ENCODE measurements at places on chromosomes 11 and 22. TPM values are rescaled to one million over a fixed set of nuclear protein-coding genes. Genes with fewer than 3 reads are reported as not detected.

- no peak for DNase-seq
Observed at GRCh38 chr11:67301313-67301921, 1.9 kb upstream of the SSH3 start.

- no peak for DNase-seq
Observed at GRCh38 chr11:100593291-100593690, 93.8 kb upstream of the ARHGAP42 start.

- DNase-seq, result no peak
Observed at GRCh38 chr22:24952837-24953383, 394 bp downstream of the KIAA1671 start.

Gene LRRC55
- not detected for total RNA-seq

DNA sequence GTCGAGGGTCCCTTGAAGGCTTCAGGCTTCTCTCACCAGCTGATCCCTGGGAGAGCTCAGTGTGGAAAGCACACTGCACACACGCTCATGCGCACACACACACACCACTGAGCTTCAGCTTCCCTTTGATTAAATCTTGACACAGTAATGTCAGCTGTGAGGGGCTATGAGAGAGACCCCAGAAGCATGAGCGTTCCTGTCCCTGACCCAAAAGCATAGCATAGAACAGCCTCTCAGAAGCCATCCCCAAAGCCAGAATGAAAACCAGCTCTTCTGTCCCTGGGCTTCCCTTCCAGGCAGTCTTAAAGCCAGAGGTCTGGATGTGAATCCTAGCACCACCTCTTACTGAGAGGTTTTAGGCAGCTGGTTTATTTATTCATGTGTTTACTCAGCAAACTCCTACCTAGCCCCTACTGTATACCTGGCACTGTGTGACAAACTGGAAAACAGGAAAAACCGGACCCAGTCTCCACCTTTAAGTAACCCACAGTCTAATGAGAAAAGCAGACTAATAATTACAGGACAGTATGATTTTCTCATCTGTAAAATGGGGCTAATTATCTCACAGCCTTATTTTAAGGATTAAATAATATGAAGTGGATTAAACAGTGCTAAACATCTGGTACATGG lies 15.9 kb downstream of the GALNT18 start:
- no peak for DNase-seq

Gene SYTL2
- 11.2 TPM for total RNA-seq

Gene EXT2
- total RNA-seq, result 20.0 TPM

DNA sequence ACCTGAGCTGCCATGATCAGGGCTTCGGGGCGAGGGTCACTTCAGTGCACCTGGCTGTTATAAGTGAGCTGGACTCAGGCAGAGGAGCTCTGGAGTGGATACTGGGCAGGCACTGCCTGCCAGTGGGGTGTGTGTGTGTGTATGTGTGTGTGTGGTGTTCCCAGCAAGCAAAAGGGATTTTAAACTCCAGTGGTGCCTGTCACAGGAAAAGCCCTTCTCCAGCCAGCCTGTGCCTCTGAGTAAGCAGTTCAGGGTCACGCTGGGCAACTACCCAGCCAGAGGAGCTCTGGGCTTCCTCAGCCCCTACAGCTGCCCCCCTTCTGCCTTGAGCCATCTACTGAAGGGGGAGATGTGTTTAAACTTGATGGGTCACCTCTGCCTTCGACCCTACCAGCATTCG lies 109.0 kb downstream of the OSBP2 start:
- no peak for DNase-seq

Gene KBTBD4
- 15.4 TPM for total RNA-seq

DNA sequence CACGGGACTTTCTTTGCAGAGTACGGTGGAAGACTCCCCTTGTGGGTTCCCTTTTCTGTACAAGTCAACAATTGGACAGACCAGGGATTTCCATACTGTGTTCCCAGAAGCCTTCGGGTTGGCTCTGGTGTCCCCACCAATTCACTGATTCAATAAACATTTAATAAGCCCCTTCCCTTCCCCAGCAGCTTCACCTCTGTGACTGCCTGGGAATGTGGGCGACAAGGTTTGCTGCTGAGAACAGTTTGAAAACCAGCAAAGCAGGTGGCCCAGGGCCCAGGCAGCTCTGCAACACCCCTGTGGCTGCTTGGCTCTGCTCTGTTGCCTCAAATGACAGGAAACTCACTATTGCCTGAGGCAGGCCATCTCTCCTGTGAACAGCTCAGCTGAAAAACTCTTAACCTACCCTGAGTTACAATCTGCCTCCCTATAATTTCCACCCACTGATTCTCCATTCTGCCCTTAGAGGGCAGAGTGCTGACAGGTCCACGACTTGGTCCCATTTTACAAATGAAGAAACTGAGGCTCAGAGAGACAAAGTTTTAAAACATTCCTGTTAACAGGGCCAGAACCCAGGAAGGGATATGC lies 10.4 kb downstream of the ADORA2A start:
- peak; percentile 53 for DNase-seq

DNA sequence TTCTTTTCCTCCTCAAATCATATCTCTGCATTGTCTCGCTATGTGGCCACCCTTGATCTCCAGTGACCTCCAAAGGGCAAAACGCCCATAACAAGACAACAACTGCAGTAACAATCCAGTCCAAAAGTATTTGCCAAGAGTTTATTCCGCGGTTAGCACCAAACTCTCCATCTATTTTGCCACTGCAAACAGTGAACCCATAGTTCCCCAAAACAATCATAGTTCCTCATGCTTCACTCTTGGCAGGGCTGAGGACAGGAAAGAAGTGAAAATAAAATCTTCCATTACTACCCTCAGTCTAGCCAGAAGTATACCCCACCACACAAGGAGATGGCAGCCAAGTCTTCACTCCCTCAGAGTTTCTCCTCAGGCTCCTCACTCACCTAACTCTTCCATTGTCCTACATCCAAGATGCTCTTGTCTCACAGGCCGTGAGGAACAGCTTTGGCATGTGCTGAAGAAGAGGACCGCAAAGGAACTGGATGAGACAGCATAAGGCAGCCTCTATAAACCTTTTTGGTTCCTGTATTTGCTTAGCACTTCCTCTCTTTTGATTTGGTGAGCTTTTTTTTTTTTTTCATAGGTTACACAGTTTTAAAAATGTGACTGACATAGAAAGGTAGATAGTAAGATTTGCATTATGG lies at the start of gene LPXN:
Gene LPXN, minus strand, starts transcription at position 480 of the 644 bp plus-strand sequence. Its CDS starts 84 bp downstream, at position 396.
- peak; percentile 55 for DNase-seq

Gene SCGB1D2
- total RNA-seq, result not detected

DNA sequence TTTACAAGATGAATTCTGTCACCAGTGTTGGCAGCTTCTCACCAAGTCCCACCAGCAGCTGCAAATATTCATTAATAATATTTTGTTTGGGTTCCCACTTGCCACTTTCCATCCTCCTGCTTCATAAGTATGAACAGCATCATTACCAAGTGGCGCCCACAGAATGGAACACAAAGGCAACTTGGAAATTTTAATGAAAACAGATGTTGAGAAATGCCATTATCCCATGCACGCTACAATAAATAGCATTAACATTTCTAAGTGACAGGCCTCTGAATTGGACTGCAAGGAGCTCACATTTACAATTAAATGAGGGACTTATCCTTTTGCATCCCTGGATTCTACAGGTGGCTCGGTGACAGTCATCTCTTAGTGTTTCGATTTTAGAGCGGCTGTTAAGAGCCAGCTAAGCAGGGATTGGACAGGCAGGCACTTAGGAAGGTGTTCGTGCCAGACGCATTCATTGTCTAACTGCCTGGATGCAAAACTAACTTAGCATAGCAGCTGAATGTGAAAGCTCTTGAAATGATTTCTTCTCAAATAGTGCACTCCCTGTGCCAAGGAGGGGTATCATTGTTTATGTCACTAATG lies 170.3 kb downstream of the KIRREL3 start:
- DNase-seq, result no peak

DNA sequence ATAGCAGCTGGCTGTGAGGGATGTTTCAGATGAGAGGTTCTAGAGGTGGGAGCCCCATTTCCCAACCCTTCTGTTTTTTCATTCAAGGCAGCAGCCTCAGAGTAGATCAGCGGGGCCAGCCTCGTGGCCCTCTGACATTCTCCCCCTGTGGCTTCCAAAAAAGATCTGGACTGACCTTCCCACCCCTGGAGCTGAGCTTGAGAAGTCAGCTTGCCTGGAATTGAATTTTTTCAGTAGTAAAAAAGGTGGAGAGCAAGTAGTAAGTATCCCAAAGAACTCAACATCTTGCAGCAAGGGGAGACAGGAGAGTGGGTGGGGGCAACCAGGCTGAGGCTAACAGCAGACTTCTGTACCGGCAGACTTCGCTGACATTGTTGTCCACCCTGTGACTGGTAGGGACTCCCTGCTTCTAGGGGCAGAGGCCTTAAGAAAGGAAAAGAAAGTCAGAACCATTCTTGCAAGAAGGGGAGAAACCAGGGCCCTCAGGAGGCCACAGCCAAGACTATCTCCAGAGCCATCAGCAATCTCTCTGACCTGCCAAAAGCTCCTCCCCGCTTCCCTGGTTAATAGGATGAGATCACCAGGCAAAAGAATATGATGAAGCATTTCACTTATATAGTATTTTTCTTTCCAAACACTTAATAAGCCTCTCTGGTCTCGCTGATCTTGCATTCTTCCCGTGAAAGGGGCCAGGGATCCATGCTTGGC lies 2.0 kb upstream of the GRIK4 start:
- DNase-seq, result no peak

DNA sequence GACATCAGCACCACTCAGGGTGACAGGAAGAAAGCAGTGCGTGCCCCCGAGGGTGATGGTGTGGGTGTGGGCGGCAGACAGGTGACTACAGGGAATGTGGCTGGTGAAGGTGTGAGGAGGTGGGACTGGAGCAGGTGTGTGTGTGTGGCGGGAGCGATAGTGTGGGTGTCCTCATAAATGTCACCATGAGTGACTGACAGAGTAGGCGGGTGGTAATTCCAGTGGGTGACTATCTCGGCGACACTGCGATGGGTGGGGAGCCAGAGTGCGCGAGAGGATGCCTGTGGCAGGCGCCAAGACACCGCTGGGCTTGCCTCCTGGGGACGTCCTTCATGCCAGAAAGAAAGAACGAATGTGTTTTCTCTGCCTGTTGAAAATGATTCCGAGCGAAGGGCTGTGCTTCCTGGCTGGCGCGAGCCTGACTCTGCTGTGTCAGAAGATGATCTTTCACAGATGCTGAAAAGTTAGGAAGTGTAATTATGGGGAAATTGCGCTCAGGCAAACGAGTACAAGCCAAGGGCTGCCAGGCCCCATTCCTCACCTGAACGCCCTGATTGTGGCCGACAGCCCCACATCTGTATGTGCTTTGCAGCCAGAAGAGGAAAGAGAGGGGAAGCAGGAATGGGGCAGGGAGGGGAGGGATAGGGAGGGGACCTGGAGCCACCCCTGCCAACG lies 98.8 kb upstream of the CD82 start:
- no peak for DNase-seq

DNA sequence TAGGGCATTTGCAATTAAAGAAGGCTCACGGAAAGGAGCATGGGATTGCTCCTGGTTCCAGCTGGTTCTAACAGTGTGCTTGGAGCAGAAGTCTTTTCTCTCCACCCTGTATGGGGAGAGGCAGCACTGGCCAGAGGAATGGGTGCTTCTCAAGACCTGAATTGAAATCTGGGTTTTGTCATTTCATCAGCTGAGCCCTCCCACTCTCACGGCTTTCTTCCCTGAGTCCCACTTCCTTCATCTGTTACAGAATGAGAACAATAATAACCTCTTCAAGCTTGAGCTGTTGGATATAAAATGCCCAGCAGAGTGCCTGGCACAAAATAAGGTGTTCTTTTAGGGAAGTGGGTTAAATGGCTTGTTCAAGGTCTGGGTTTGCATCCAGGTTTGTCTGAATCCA lies 17.2 kb downstream of the CNTF start:
- DNase-seq, result no peak

DNA sequence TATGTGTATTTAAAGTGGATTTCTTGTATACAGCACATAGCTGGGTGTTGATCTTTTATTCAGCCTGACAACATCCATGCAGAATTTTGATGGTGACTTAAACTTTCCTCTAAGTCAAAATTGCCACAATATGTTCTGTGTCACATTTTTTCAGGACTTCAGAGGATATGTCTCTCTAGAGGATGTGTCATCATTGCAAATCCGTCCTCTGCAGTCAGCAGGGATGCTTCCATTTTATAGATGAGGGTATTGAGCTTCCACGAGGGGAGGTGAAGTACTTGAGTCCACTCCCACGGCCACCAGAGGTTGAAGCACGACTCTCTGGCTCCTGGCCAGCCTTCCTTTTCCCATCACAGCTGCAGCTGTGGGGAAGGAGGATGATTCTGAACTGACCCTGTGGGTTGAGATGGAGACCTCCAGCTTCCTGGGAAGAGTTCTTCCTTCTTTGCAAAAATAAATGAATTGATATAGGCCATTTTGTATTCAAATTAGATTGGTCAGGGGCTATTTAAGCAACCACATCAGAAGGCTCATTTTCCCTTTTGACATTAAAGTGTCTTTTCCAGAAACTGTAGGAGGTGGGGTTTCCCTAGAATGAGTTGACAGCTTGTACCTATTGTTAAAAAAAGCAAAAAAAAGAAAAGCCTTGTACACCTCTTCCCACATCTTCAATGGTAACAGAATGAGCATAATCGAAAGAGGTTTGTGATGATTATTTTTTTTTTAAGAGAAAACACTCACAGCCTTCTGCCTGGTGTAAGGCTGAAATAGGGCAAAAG lies 55.2 kb upstream of the MYEOV start:
- DNase-seq, result peak; percentile 43

DNA sequence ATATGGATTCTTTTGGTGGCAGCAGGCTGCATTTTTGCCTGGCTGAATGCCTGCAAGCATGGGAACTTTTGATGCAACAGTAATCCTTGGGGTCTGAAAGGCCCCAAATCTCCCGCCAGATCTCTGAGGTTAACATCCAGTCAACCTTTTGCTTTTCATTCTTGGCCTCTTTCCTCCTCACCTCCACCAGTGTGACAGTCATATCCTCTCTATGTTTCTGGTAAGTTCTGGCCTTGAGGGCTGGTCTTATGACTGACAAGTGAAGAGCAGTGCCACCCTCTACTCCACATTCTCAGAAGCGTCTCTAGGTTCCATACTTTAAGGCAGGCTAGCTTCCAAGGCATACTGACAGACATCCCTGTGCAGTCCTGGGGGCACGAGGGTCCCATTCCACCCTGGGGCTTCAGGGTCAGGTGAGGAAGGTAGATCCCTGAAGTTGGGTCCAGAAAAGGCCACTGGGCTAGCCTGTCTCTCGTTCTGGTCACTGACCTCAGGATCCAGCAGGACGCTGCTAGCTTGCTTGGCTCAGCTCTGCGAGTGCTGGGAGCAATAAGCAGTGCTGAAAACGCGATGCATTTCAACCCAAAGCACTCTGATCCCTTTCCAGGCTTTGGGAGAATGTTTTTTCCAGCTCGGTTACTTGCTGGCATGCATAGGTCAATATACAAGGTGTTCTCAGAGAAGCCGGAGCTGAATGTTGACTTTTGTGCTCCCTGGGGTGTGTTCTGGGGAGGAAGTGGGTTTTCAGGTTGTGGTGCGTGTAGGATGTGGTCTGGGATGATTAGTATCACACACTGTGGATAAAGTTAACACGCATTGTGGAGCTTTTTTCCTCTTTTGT lies 75.2 kb downstream of the PTPRJ start:
- DNase-seq, result peak; percentile 84

GRCh38 chr11:706439-706956 lies 467 bp downstream of the EPS8L2 start:
- DNase-seq, result no peak

- DNase-seq, result peak; percentile 51
Observed at GRCh38 chr11:119056421-119056999, 495 bp downstream of the HYOU1 start.

- DNase-seq, result no peak
Observed at GRCh38 chr11:73011126-73011817, 130.8 kb downstream of the FCHSD2 start.

Data from activated CD8-positive, alpha-beta T cell treated with anti-CD3 and anti-CD28 coated beads for 36 hours (primary cell).